ENCODE measurements at places on chromosomes 11 and 22. TPM values are rescaled to one million over a fixed set of nuclear protein-coding genes. Genes with fewer than 3 reads are reported as not detected.

DNA sequence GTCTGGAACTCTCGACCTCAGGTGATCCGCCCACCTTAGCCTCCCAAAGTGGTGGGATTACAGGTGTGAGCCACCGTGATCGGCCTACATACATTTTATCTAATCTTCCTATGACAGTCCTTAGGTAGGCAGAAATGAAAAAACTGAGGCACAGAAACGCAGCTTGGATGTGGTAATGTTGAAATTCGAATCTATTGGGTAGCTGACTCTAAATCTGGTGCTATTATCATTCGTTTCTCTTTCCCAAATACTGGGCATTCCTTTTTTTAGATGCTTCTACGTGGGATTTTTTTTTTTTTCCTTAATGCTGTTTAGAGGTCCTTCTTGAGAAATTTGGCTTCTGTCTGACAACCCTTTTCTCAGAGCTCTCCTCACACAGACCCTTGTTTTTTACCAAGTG, 41.5 kb downstream of the FCHSD2 start:
- DNase-seq: no peak

GRCh38 chr11:123480290-123480815, 50.3 kb downstream of the GRAMD1B start:
- no peak for DNase-seq

DNA sequence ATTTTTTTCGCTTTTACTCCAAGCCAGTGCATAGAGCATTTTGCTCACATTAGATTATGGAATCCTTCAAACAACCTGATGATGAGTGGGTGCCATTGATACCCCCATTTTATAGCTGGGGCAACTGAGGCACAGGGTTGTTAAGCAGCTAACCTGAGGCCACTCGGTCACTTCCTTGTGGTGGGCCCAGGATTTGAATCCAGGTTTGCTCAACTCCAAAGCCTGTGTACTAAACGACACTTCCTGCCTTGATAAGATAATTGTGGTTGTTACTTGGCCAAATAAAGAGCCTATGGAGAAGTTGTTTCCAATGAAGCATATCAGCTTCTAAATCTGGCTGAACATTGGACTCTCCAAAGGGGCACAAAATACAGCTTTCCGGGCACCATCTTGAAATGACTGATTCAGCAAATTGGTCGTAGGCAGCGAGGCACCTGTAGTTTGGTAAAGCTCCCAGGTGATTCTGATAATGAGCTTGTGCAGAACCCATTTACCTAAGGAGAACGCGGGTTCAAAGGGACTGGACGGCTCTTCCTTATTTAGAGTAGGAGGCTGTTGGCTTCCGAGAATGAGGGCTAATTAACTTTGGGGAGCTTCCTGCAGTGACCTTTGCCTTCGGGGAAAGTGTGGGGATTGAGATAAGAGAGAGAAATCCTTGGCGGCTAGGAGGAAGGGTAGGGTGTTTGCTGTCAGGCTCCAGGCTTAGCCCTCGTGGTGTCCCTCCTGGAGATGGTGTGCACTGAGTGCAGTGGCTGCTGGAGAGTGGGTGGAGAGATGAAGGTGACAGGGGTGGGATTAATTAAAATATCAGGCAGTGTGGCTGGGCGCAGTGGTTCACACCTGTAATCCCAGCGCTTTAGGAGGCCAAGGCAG, 17.5 kb upstream of the EHF start:
- DNase-seq: no peak

Gene CCDC87
- total RNA-seq: 0.19 TPM

DNA sequence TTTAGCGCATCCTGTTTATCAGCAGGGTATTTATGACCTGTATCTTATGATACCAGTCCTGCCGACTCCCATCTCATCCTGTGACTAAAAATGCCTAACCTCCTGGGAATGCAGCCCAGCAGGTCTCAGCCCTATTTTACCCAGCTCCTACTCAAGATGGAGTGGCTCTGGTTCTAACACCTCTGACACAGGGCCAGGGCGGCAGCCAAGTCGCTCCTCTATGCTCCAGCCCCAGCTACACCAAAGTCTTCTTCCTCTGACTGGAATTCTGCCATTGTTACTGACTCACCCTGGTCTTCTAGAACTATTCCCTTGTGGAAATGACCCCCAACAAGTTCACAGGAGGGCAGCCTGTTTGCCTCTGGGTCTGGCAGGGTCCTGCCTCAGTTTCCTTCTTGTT, 7.9 kb upstream of the C1QTNF6 start:
- DNase-seq: peak; percentile 37

Gene SCGB1A1
- total RNA-seq: not detected

GRCh38 chr11:35752115-35752514, 89.5 kb downstream of the TRIM44 start:
- DNase-seq: no peak

Gene B3GAT1
- 0.39 TPM for total RNA-seq

GRCh38 chr22:41952713-41953112, 763 bp downstream of the SMIM45 start:
- DNase-seq: no peak

- DNase-seq: no peak
Measured at GRCh38 chr22:50684501-50684900, 11.9 kb downstream of the SHANK3 start.

GRCh38 chr11:18071098-18071705, 25.1 kb upstream of the TPH1 start:
- DNase-seq: no peak

Gene RPS25
- 804 TPM for total RNA-seq

Gene CAPRIN1
- 147 TPM for total RNA-seq

- DNase-seq: peak; percentile 58
Measured at GRCh38 chr11:72589802-72590761, 84.1 kb downstream of the PDE2A start.

- DNase-seq: no peak
Measured at GRCh38 chr11:90204832-90205646, 17.8 kb downstream of the CHORDC1 start.

DNA sequence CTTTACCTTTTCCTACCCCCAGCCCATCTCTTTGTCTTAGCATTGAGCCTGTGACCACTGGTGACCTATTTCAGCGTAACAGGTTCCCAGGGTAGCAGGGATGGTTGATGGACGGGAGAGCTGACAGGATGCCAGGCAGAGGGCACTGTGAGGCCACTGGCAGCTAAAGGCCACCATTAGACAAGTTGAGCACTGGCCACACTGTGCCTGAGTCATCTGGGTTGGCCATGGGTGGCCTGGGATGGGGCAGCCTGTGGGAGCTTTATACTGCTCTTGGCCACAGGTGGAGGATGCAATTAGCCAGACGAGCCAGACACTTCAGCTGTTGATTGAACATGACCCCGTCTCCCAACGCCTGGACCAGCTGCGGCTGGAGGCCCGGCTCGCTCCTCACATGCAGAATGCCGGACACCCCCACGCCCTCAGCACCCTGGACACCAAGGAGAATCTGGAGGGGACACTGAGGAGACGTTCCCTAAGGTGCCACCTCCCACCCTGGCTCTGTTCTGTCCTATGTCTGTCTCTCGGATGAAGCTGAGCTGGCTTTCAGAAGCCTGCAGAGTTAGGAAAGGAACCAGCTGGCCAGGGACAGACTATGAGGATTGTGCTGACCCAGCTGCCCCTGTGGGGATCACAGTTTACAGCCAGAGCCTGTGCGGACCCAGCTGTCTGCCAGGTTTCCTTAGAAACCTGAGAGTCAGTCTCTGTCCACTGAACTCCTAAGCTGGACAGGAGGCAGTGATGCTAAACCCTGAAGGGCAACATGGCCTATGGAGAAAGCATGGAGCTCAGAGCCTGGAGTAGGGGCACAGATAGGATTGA, 29.8 kb downstream of the PIK3IP1 start:
- DNase-seq: peak; percentile 56

- no peak for DNase-seq
Measured at GRCh38 chr11:63896071-63896470, 20.9 kb downstream of the RCOR2 start.

GRCh38 chr11:45144126-45145082, 2.0 kb upstream of the PRDM11 start:
- DNase-seq: no peak

- DNase-seq: no peak
Measured at GRCh38 chr22:29635734-29636357, 32.4 kb downstream of the NF2 start.

GRCh38 chr11:830295-831117, 2.2 kb upstream of the CD151 start:
- peak; percentile 88 for DNase-seq

Gene OSBP2
- total RNA-seq: 3.9 TPM

DNA sequence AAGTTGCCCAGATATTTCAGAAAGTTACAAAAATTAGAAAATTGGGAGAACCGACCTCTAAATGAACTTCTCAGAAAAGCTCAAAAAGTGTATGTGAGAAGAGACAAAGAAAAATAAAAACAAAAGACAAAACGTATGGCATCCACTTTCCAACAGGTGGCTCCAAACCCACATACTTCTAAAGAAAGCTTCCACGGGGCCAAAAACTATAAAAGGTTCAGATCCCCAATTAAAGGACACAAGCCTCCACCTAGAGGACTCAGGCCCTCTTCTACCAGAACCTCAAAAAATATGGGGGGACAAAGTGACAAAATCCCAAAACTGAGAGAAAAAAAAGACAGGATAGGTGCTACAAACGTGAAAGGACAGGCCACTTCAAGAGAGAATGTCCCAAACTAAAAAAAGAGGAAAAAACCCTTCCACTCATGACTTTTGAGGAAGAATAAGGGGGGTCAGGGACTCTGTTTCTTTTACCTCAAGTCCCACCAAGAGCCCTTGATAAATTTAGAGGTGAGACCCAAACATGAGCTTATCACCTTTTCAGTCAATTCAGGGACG, 8.8 kb downstream of the SCGB2A1 start:
- DNase-seq: no peak

Measured in aorta (tissue), 5 donors.